H1 (cell line): ENCODE measurements at places on chromosomes 6 and 20. TPM values are rescaled to one million over a fixed set of nuclear protein-coding genes. Genes with fewer than 3 reads are reported as not detected.
A peak's percentile ranks its signal among the peaks of the same experiment; 100 is the strongest.

DNA sequence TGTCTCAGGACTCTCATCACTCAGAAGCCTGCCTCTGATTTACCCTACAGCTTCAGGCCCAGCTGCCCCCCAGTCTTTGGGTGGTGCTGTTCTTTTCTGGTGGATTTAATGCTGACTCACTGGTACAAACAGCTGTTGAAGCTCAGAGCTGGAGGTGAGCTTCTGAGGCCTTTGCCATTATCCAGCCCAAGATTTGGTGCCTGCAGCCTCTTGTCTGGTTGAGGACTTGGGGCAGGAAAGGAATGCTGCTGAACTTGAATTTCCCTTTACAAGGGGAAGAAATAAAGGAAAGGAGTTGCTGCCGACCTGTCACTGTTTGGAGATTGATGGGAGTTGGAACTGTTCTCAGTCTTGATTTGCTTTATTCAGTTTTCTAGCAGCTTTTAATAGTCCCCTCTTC is 19.8 kb downstream of the ABCF1 start:
- DNase-seq = no peak

GRCh38 chr6:130129762-130130246 is 92.9 kb downstream of the SAMD3 start:
- DNase-seq = no peak

OPN5 gene
- total RNA-seq = not detected in 2 replicates

- DNase-seq = no peak
Measured at GRCh38 chr20:57536120-57536708, 11.3 kb upstream of the CTCFL start.

DNA sequence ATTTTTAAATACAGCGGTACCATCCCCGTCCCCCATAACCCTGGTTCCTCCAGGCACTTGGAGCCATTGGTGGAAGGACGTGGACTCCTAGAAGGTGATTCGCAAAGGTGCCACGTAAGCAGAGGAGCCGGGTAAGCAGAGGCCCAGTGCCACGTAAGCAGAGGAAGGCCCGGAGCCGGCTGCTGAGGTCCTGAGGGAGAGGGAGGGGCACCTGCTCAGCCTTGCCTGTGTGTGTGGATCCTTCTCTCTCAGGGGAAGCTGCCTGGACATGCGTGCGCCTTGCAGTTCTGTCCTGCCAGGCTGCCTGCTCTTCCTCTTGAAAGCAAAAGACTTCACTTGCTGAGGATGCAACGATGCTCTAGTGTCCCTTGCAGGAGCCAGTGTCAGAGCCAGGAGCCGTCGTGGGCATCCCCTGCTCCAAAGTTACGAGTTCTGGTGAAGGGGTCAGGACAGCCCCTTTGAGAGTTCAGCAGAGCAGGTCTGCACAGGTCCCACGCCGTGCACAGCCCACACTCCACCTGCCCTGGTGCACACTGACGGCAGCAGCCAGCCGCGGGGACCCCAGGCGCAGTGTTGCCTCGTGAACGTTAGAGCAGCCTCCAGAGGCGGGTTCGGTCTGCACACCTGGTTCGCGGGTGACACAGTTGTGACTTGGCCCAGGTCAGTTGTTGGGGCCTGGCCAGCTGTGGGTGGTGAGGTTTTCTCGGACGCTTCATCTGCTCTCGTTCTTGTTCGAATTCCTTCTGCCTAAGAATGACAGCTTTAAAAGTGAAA is 1.9 kb upstream of the NKAIN4 start:
- DNase-seq = no peak

GLYATL3 gene
- total RNA-seq = not detected in 2 replicates

DNA sequence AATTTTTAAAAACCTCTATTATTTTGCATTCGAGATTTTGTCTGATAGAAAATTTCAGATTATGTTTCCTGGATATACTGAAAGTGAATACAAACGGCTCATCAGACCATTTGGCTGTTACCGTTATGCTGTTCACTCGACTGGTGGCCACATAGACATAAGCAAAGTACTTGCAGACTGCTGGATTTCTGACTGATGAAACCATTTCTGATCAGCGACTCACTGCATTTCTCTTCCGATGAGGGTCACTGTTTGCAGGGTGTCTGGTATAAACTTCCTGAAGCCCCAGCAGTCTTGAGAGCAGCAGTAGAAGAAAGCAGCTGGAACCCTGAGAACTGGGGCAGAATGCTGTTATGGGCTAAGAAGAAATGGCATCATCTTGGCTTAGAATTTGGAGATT is 17.7 kb downstream of the SNX9 start:
- DNase-seq = no peak

DNA sequence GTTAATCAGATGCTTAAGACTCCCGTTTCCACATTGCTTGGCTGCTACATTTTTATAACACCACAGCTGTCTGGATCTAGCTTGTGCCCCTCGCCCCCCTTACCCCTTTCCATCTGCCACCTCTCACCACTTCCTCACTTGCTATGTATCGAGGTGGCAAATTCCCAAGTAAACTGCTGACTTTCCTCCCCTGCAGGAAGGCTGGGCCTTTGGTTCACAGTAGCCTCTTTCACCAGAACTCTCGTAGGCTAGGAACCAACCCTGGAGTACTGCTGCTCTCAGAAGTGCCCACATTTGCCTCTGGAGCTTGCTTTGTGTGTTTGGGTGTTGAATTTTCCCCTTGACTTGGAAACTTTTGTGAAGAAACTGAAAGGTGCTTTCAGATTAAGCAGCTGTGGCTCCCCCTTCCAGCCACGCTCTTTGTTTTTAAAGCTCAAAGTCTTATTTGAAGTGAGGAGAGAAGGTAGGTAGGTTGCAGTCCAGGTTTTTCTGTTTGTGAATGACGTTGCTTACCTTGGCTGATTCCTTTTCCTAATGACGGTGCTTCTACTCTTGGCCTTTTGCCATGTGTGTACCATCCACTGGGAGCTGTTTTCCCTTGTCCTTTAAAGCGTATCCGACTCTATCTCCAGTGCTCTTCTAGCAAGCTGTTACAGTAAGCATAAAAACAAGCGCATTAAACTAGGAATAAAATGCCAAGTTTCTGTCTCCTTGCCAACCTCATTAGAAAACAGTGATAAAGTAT is 90.4 kb downstream of the CARMIL1 start:
- DNase-seq = no peak

FLRT3 gene
- total RNA-seq = 0.35 and 0.80 TPM in 2 replicates

BHLHE23 gene
- total RNA-seq = 0.38 and 0.47 TPM in 2 replicates

ESR1 gene
- 0.10 and 0.17 TPM in 2 replicates for total RNA-seq

DNA sequence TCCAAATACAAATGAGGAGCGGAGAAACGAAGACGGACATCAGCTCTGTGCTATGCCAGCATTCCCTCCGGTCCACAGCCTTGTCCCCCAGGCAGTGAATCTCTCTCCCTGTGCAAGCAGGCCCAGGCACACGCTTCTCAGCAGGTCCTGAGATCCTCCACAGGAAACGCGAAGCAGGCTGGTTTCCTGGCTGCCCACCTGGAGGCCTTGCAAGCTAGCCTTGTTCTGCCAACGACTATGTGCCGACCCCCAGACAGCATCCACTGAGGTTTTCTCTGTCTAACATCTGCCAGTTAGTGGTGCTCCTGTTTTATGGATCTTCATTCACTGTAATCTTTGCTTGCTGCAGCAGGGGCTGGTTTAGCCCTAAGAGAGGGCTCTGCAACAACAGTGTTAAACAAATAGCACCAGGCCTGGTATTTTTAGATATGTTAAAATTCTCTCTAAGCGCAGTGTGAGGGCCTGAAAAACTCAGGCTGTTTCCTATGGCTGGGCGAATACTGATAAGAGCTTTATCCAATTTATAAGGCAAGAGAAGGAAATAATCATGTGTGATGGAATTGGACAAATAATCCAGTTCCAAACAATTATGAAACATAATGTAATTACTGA is 386.0 kb upstream of the ARID1B start:
- DNase-seq = peak; percentile 52

- DNase-seq = no peak
Measured at GRCh38 chr6:100482698-100483097, 18.0 kb upstream of the SIM1 start.
